Activated CD4-positive, alpha-beta T cell treated with anti-CD3 and anti-CD28 coated beads, Interleukin-2, amount 50 U/mL, for 24 hours (primary cell): ENCODE measurements at places on chromosomes 7 and 10.

GRCh38 chr10:3265088-3265487, 92.5 kb upstream of the PITRM1 start:
- no peak for DNase-seq

- no peak for DNase-seq
These were observed 271.4 kb downstream of the POLR1F start for GRCh38 chr7:19437446-19437845.

DNA sequence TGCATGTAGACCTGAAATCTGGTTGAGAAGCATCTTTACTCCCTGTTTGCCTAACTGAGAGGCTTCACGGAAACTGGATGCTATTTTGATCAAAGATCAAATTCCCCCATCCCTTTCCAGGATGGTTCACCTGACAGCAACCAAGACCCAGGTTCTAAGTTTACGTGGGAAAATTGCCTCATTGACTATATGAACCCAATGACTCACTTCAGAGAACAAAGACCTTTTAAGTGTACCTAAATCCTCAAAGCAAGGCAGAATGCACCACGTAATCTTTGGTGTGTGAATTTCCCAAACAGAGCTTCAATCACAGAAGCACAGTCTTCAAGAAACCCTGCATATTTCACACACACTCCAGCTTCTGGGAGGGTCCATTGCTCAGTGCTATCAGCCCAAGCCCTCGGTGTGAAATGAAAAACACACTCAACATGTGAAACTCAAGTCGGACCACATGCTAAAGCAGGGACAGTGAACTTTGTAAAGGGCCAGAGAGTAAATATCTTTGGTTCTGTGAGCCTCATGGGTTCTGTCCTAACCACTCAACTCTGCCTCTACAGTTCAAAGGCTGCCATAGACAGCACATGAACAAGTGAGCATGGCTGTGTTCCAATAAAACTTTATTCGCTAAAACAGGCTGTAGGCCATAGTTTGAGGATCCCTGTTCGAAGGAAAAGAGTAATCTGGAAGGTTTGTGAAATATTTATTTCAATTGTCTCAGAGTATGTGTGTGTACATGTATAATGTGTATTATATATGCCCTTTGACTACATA, 275.6 kb upstream of the FOXK1 start:
- no peak for DNase-seq

- DNase-seq, result no peak
These were observed 28.1 kb upstream of the ELN start for GRCh38 chr7:73999664-74000435.

- no peak for DNase-seq
These were observed 334.0 kb downstream of the SORCS1 start for GRCh38 chr10:106830471-106830870.

DNA sequence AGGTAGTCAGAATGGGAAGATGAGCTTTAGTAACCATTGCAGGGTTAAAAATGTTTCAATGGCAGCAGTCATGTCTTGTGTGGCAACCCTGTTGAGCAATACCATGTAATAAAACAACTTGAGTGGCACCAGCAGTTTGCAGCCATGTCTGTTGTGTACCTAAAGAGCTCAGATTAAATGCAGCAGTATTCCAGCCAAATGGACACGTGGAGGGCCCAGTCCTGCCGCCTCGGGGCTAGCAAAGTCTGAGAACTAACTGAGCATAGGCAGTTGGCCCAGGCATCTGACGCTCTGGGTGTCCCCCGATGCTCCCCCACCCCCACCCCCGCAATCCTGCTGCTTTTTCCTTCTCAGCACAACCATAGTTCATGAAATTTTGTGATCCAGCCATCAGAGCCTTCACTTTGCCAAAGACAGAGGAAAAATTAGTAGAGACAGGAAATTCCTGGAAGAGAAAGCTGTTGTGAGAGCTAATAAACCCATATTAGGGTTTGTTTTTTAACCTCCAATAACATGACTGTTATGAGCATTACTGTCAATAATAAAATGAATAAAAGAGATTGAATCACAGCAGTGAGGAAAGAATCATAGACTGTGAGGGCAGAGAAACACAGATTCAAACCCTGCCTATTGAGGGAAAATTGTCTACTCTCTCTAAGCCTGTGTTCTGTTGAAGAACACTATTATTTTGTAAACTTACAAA, 220.6 kb upstream of the RHOBTB1 start:
- DNase-seq, result no peak

GRCh38 chr10:124521429-124521871, 59.8 kb downstream of the LHPP start:
- DNase-seq, result no peak

DNA sequence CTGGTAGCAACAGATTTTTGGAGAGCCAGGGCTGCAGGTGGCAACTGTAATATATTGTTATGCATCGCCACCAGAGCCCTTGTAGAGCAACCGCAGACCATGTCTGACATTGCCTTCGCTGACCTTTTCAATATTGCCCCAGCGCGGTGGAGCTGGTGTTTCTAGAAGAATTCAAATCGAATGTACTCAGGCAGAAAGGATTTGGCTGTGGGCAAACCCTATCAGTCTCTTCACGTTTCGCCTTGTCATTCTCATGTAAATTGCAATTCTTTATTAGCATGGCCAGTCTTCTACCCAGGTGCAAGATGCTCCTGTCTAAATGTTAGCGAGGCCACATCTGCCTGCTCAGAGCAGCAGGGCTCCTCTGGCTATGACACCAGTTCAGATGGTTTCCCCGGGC, 490.2 kb upstream of the AUTS2 start:
- DNase-seq, result no peak

GRCh38 chr10:59580026-59580863, 129.4 kb downstream of the SLC16A9 start:
- no peak for DNase-seq

DNA sequence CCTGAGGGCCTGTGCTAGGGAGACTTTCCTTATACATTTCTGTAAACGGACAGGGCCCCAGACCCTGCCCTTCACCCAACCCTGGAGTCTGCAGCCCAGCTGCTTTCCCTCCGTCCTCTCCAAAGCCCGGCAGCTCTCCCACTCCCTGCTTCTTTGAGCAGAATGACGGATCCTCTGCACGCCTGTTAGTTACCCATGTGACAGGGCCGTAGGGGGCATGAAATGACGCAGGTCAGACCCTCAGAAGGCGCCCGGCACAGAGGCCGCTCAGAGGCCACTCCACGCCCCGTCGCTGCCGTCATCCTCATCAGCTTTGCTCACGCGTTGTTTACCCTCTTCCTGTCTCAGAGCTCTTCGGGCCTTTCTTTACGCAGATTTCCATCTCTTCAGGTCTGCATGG, 60.2 kb upstream of the MKRN1 start:
- no peak for DNase-seq

DNA sequence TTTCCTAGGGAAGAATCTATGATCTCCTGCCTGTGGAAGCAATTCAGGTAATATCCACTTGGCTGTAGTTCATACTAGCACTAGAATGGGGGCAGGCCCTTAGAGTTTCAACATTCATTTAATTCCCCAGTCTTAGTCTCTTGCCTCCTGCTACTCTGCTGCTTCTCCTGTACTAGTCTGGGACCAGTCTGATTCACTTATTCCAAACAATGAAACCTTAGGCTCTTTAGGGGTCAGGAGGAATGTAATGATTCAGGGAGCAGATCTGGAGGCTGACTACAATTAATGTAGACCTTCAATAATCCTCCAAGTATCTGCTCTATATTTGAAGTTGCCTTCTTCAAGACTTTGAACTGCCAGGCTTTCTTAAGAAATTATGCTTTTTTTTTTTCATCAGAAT, 101.8 kb downstream of the GNAT3 start:
- DNase-seq, result no peak

DNA sequence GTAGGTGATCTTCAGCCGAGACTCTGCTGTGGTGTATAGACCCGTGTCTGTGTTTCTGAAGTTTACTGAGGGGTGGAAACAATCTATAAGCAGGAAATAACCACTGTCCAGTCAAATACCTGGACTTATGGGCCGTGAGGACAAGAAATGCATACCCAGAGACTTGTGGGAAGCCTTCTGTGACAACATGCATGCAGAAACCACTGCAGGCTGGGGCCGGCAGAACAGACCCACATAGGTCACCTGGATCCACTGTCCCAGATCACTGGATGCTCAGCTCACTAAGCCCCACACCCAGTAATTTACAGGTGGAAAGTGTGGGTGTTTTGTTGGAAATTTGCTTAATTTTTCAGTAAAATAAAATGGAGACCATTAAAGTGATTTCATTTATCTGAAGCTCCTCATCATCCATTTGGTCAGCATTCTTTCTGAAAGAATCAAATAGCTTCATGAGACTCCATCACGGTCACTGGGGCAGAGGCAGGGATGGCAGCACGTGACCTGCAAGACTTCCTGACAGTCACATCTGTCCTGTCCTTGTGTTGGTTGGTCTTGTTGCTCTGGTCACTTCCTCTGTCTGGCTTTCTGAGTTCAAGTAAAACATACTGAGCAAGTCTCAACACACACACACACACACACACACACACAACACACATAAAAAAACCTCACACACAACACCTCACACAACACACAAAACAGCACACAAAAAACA, 108.3 kb downstream of the TNS3 start:
- no peak for DNase-seq

GRCh38 chr7:36788825-36789470, 64.7 kb upstream of the AOAH start:
- no peak for DNase-seq

DNA sequence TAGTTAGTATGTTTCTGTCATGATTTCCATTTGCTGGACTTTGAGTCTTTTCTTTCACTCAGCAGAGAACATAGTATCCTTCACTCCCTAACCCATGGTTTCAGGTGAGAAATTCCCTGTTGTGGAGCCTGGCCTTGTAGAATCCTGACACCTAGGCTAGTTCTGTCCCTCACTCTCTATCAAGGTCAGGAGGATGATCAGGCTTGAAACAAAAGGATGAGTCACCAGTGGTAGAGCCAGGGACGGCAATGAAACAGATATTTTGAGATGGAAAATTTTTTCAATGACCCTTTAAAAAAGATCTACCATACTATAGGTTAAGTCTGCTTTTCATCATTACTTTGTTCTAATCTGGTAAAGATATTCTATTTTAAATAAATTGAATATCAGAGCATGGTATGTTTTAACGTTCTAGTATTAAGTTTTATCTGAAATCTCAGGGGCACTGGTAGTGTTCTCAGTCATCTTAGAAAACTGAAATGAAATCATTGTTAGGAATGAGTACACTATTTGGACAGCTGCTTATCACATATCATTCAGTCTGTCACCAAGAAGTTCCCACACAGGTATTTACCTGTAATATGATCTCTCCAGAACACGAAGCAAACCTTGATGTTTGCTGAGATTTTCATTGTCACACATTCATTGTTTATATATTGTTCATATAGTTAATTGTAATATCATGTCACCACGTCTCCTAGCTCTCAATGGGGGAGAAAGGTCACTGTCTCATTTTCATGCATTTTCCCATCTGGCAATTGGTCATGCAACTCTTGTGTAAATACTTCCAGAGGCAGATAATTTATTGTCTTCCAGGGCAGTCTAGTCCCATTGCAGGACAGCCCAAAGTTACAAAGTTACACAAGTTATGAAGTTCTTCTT, 299.9 kb upstream of the LRRTM3 start:
- no peak for DNase-seq

GRCh38 chr7:47581804-47582763, at the start of gene TNS3:
TSS of gene TNS3 (minus strand) at chr7:47582111. CDS start at chr7:47439636, 142,475 bp downstream.
- DNase-seq, result no peak
